Renal cortex interstitium (tissue), 15 donors: ENCODE measurements at places on chromosomes 5 and 9.

GRCh38 chr9:95415158-95415557 is 97.6 kb upstream of the FANCC start:
- no peak for DNase-seq

- DNase-seq, result no peak
Measured at GRCh38 chr9:87211669-87212068, 264.4 kb upstream of the GAS1 start.

DNA sequence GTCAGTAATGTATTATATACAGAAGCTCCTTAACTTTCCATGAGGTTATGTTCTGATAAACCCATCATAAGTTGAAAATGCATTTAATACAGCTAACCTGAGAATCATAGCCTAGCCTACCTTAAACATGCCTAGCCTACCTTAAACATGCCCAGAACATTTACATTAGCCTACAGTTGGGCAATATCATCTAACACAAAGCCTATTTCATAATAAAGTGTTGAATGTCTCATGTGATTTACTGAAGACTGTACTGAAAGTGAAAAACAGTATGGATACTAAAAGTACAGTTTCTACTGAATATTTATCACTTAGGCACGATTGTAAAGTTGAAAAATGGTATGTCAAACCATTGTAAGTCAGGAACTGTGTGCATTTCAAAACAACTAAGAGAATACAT is 1.6 kb downstream of the GM2A start:
- DNase-seq, result no peak

- DNase-seq, result no peak
Measured at GRCh38 chr9:131621551-131622358, 76.4 kb downstream of the PRRT1B start.

DNA sequence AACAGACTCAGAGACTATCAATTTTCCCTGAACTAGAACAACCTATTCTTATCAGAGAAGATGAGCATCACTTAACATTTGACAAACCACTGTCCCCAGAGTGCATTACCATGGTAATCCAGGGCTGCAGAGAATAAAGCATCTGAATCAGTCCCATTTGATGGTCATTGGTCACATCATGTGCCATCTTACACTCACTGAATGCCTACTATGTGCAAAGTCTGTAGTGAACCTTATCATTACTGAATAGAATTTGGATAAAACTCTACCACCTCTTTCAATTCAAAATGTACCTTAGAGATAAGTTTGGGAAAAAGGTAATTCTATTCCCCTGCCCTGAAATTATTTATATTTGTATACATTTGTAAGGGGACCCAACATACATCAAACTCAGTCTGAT is 156.4 kb upstream of the TRPC7 start:
- DNase-seq, result no peak

DNA sequence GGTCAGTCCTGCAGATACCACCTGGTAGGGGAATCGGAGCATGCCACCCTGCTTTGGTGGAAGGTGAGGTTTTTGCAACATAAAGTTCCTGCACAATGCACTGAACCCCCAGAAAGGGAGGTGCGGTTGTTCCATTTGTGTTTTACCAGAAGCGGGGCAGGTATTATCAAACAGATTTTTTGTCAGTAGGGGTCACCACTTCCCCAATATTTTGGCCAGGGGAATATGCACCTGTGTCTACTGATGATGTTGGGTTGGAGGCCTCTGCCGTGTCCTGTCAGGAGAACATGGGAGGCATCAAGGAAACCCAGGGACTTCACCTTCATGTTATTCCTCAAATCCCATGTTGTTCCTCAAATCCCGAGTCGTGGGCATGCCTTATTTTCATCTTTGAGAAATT is 438.7 kb downstream of the NTRK2 start:
- DNase-seq, result no peak

DNA sequence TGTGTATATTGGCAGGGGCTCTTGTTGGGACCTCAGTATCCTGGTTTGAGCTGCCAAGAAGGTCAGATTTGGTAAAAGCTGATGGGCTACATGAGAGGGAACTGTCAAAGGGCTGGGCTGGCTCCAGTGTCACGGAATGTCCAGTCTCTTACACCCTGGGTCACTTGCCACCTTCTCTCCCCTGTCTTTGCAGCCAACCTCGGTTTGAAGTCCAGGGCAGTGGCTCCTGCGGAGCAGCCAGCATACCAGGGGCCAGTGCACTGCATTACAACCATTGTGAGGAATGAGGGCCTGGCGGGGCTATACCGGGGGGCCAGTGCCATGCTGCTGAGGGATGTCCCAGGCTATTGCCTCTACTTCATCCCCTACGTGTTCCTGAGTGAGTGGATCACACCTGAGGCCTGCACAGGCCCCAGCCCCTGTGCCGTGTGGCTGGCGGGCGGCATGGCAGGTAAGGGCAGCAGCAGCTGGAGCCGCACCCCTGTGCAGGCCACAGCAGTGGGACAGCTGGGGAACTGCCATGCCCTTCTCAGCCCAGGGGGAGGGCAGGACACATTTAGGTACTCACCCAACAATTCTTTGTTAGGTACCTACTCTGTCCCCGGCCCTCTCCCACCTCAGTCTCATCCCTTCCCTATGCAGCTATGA is 24.2 kb downstream of the IL9 start:
- DNase-seq, result no peak

DNA sequence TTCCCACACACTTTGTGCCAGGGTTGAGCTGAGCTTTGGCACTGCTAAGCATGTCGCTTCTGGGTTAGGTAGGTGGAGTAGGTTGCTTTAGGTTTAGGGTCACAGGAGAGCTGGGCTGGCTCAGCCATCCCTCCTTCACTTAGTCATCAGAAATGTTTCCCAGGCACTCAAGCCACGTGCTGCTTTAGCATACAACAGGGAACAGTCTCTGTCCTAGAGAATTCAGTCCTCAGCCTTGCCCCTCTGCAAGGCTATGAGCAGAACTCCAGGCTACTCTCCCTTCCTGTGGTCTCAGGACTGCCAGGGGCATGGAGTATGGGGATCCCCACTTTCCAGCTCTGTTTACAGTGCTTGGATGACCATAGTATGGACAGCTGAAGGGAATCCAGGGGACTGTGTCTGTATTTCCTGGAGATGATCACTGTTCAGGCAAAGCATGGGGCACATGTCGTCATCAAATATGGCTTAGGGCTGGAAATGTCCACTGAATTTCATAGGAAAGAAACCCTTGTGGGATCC is 7.5 kb upstream of the ANKRD33B start:
- no peak for DNase-seq
